Coronary artery (tissue), 2 donors: ENCODE measurements at places on chromosomes 11 and 22.

DNA sequence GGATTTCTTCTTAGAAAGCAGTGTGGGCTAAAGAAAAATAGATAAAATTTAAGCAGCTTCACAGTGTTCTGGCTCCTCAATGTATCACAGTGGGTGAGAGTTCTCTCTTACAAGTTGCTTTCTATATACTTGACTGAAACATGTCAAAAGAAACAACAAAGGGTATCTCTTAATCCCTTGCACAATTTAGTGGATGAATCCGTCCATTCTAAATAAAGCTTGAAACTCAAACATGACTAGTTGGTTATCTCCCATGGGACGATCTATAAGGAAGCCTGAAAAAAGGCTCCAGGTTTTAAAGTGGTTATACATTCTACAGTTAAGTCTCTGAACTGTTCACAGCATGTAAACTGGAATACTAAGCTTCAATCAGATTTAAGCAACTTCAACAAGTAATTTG, 993.1 kb upstream of the CNTN5 start:
- DNase-seq = no peak

GRCh38 chr11:19869466-19869865, 156.8 kb downstream of the NAV2 start:
- DNase-seq = no peak

DNA sequence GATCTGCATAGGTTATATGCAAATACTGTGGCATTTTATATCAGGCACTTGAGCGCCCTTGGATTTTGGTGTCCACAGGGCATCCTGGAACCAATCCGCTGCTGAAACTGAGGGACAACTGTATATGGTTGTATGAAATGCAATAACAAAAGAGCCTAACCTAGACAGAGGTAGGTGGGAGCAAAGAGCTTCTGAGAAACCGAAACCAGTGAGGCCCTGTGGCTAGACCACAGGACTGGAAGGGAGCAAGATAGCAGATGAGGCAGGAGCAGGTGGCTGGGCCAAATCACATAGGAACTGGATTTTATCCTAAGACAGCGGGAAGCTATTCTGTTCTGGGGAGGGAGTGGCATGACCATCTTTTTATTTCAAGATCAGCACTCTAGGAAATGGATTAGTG, 30.1 kb downstream of the RCN1 start:
- no peak for DNase-seq

- DNase-seq = no peak
Observed at GRCh38 chr11:60281485-60281884, 1.0 kb downstream of the MS4A4A start.

- no peak for DNase-seq
Observed at GRCh38 chr22:29873943-29874342, 9.0 kb upstream of the MTMR3 start.

DNA sequence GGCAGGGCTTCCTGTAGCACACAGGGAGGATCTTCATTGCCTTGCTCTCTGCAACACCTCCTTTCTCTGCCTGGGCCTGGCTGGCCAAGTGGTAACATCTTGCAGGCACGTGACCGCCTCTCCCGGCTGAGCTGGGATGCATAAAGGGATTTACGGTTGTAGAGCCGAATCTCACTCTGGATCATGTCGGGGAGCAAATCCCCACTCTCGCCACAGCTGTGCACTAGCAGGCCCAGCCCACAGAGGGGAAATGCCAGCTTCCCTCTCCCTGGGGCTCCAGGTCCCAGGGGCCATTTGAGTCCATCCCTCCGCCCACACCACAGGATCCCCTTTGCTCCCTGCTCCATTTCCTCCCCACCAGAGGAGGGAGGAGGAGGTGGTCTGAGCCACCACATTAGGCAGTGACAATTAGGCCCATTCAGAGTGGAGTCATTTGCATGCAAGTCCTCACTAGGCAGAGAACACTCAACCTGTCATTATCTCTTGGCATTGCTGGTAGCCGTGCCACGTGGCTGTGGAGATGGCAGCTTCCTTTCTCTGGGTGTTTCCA, 196.7 kb downstream of the DSCAML1 start:
- DNase-seq = no peak

DNA sequence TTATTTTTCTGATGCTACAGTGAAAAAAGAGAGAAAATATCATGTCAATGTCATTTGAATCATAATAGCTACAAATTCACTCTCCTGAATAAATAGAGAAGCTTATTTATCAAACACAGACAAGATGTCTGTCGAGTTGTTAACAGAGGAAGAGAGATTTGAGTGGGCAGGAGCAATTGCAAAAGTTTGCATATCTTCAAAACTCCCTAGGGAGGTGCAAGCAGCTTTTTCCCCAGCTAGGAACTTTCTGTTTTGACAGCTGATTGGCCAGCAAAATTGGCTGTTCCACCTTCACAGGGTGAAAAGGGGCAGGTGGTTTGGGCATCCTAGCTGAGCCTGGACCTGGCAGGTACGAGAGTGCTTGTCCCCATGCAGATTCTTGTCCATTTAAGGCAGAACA, 98.2 kb downstream of the NTM start:
- no peak for DNase-seq

GRCh38 chr11:1926156-1927025, 6.9 kb downstream of the TNNT3 start:
- DNase-seq = no peak

GRCh38 chr11:111726301-111726713, 39.9 kb downstream of the PPP2R1B start:
- no peak for DNase-seq

GRCh38 chr11:65501186-65501471, 2.3 kb downstream of the MALAT1 start:
- no peak for DNase-seq

GRCh38 chr11:60748821-60749220, 7.8 kb upstream of the MS4A15 start:
- no peak for DNase-seq

GRCh38 chr22:23526596-23527316, 53.3 kb downstream of the IGLL1 start:
- no peak for DNase-seq

- DNase-seq = no peak
Observed at GRCh38 chr22:44429941-44430587, 68.0 kb downstream of the RTL6 start.
